NCI-H446 (cell line): ENCODE measurements at places on chromosomes 16 and 17.
A peak's percentile ranks its signal among the peaks of the same experiment; 100 is the strongest.

DNA sequence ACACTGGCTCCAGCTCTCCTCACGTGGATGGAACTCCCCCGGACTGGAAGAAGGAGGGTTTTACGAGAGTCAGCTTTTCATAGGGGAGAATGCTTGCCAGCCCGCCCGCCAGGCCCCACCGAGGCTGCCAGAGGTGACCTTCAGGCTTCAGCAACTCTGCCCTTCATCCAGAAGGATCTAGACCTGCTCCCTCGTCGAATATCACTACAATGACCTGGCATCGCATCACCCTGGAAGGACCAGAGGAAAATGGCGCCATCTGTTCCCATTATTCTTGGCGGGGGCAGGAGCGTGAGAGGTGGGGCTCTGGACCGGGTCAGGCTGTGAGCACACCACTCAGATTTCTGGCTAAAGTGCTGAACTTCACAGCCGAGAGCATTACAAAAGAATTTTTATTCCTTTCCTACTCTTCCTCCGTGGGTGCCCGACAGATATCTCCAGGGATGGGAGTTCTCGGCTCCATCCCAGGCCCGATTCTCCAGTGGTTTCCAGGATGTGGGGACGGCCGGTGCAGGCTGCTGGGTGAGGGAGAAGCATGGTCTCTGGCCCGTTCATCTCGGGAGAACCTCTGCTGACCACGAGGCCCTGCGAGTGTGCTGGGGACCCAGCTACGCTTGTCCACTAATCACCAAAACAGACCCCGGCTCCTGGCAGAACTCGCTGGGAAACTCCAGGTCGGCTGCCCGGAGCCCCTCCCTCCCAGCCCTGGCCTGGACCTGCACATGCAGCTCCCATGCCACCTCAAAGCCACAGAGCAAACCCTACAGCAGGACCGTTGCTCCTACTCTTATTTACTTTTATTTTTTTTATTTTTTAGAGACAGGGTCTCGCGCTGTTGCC lies 36.8 kb upstream of the ZNF469 start:
- no peak for DNase-seq

- peak; percentile 65 for DNase-seq
Measured at GRCh38 chr16:35798885-35799426, 2339.5 kb downstream of the TP53TG3F start.

DNA sequence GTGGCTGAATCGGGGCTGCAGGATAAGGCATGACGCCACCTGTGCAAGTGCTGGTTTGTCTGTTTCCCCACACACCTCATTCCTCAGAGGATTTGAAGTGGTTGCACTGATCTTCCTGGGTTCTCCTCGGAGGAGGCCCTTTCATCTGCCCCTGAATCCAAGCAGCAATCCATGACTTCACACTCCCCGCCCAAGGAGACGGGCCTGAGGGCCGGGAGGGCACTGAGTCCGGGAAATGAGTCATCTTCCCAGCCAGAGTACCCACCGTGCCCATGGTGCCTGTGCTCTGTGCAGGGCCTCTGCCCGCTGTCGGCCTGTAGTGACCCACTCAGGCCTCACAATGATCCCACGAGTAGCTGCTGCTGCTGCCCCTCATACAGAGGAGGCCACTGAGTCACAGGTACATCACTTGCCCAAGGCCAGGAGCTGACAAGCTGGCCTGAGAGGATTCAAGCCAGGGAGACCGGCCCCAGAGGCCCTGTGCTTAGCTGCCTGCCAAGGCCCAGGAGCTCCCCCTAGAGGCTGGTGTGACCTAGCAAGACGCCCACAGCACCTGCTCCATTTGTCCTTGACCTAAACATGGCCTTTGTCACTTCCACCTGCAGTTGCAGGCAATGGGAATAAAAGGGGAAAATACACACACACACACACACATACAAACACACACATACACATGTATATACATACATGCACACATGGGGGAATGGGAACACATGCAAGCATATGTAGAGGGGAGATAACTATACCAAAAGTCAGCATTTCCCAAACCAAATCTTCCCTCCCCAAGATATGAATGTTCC lies 240.0 kb downstream of the C16orf95 start:
- no peak for DNase-seq

DNA sequence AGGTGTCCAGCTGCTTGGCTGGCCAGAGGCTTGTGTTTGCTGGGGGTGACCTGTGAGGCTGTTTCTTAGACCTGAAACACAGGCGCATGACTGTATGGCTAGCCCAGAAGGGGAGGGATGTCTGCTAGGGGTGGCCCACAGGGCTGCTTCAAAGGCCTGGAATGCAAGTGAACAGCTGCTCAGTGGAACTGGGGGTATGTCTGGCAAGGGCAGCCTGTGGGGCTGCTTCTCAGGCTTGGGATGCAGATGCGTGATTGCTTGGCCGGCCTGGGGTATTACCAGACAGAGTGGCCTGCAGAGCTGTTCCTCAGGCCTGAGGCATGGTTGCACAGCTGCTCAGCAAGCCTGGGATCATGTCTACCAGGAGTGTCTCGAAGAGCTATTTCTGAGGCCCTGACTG lies 20.5 kb downstream of the TANC2 start:
- no peak for DNase-seq

DNA sequence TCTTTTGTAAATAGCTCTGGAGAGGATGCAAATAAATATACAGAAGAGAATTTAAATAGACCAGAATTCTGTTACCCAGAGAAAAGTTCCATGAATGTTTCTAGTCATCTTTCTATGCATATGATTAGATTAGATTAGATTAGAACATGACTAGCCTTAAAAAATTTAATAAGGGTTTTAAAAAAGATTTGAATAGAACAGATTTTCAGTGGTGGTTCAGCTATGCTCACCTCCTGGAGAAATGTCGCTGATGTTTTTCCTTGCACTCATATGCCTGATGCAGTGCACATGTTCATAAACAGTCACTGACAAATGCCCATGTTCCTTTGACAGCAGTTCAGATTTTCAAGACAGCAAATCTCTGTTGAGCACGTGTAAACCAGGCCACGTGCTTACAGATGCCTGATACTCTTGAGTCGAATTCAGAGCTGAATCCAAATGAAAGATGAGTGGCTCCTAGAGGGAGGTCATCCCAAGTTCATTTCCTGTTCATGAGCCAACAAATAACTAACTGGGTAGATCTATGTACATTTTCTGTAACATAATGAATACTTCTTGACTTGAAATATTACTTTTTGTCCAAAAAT lies 19.9 kb upstream of the RAB11FIP4 start:
- no peak for DNase-seq

DNA sequence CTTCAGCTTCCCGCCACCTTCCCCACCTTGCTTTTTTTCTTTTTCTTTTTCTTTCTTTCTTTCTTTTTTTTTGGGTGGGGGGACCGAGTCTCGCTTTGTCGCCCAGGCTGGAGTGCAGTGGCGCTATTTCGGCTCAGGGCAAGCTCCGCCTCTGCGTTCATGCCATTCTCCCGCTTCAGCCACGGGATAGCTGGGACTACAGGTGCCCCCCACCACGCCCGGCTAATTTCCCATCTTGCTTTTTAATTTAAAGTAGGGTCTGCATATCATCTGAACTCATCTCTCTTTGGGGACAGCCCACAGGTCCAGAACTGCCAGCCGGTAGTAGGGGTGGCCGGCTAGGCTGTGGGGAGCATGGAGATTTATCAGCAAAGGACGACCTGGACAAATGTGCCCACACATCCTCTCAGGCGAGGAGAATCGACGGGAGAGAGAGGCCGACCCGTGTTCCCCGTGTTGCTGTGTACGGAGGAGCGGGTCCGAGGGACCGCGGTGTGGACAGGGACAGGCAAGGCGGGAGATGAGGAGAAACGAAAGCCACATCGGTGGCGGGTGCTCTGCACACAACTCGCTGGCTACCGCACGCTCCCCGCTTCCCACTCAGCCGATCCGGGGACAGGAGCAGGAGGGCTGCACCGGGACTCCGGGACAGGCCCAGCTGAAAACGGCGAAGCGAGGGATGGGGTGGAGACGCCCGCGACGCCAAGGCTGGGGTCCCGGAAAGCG lies 2.4 kb downstream of the MT1M start:
- no peak for DNase-seq

DNA sequence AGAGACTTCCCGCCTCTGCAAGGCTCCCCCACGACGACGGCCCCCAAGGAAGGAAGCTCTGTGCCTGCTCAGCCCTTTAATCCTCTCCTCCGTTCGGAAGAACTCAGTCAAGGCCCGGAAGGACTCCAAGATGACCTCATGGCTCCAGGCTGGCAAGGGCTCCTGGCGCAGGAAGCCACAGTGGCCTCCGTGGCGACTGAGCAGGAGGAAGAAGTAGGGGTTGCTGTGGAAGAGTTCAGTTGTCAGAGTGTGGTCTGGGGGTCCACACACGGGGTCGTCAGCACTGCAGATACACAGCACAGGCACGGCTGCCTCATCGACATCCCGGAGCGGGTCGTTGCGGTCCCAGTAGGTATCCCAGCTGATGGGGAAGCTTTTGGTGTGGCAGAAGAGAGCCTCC lies 4.2 kb downstream of the ABHD15 start:
- no peak for DNase-seq

- no peak for DNase-seq
Measured at GRCh38 chr17:82105882-82106687, 8.0 kb upstream of the FASN start.

GRCh38 chr17:62802561-62803205 lies 5.4 kb downstream of the MARCHF10 start:
- DNase-seq = no peak
